ENCODE measurements at places on chromosomes 6 and 20.

DNA sequence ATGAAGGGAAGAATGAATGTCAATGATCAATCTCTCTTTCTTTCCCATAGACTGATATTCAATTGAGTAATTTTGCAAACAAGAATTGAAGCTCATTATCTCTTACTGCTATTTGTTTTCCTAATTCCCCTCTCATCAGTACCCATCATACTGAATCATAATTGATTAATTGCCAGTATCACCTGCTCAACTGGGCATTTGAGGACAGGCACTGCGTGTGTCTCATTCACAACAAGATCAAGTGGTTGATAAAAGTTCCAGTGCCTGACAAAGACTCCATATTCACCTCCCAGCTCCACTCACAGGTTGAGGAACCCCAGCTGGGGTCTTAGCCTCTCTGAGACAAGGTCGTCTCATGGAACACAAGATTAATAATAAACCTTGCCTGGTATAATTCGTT is 67.7 kb downstream of the BCAS1 start:
- DNase-seq, result no peak

DNA sequence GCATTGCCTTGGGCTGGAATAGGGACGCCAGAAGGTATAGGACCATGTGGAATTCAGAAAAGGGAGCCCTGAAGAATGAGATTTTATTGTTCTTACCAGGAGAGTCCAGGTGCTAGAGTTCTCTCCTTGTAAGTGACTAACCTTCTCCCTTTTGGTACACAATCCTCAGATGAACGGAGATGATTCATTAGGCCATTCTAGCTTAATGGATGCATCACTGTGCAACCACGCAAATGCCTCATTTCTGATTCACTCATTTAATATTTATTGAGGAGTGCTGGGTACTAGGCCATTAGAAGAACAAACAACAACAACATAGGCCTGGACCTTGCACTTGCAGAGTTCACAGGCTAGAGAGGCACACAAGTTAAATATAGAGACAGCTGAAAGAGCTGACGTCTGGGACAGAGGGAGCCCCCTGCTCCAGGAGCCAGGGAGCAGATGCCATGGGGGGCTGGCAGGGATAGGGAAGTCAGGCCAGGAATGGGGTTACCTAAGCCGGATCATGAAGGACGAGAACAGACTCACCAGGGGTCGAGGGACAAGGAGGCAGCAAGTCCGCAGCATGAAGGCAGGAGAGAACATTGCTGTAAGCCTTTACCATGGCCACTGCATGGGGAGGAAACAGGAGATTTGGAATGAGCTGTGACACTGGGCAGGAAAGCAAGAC is 179.5 kb upstream of the AKAP12 start:
- DNase-seq, result no peak

GRCh38 chr6:124999105-124999764 is 37.0 kb downstream of the RNF217 start:
- DNase-seq, result no peak

GRCh38 chr6:36383606-36384005 is 3.9 kb downstream of the ETV7 start:
- DNase-seq, result no peak

DNA sequence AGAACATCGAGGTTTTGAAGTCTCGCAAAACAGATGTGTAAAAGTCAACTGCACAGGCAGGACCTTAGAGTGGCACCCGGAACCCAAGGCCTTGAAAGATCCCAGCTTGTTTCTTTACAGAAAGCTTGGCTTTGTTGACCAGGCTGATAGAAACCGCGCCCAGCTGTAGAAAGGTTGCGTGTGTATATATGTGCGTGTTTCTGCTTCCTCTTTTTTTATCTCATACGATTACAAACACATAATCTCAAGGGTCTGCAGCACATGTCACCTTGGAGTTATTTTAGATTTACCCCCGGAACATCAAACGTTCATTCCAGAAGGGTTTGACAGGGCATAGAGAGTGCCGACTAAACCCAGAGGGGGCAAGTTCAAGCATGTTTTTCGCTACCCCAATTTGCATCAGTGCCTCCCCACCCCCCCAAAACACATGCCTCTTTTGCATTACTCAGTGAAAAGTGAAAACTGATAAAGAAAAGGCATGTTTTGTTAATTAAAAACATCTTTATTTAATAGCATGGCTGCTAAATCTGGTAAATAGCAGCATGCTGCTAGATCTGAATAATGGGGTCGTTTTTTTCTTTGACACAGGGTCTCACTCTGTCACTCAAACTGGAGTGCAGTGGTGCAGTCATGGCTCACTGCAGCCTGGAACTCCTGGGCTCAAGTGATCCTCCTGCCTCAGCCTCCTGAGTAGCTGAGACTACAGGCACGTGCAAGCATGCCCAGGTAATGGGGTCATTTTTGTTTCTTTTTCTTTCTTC is 33.2 kb upstream of the NCOA3 start:
- DNase-seq, result no peak

DNA sequence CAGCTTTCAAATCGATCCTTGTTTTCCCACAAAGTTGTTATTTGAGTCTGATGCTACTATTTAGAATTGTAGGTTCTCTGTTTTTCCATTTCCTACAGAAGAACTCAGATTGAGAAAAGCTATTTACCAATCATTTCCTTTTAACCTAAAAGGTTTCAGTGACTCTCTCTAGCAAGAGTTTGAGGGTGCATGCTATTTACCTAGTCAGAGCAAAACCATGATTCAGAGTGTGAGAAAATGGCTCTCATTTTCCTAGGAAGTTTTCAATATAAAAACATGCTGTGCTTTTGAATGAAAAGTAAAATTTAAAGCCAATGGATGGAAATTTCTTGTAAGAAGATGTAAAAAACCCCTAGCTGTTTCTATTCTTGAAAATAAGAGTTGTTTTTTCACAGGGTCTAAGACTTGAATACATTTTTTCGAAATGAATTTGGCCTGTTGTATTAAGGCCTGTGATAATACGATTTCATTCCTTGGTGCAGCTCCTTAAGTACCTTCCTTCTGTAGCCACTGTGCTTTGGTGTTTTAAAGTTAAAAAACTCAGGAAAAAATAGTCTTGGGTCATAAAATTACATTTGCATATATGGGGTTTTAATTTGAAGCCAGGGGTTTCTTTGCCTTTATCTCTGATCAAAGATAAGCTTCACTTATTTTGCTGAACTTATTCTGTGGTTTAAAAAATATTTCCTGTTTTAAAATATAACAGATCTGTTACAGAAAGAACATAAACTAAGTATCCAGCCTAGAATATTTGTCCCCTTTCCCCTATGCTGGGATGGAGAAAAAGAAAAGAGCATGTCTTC is 18.0 kb upstream of the RSPH3 start:
- no peak for DNase-seq

- DNase-seq, result no peak
Observed at GRCh38 chr6:128659276-128659675, 138.9 kb upstream of the PTPRK start.

GRCh38 chr6:170443151-170443662 is 109.9 kb downstream of the PSMB1 start:
- DNase-seq, result no peak

- no peak for DNase-seq
Observed at GRCh38 chr6:136526196-136526930, 23.9 kb downstream of the MAP7 start.

DNA sequence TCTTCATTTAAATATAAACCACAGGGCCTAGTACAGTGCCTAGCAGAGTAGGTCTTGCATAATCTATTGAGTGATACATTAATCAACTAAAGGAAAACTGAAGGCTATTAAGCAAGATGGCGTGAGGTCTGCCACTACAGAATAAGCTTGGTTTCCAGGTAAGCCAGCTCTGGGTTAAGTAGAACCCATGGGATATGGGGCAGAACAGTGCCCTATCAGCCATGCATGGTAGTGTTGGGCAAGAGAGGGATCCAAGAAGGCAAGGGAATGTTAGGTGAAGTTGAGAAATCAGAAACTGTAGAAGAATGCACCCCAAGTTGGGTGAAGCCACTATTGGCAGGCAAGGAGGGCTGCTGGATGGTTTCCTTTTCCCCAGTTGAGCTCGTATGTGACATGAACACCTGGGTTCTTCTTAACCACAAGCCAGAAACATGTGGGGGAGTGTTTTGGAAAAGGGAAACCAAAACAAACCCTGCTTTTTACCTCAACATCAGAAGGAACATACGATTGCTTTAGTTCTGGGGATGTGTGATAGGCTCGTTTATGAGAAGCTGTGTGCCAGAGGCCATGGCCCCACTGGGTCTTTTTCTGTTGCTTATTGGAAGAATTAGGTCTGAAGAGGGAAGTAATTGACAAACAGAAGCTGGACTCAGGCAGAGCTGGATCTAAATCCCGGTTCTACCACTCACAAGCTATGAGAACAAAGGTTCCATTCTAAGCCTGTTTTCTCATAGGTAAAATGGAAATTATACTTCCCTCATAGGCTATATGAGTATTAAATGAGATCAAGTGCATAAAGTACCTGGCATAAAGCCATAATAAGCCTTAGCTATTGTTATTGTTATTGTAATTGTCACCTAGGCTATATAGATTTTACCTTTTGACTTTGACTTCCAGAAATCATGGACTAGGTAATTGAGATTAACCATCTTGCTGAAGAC is 33.5 kb downstream of the NEDD9 start:
- DNase-seq, result no peak

GRCh38 chr20:10984913-10985312 is 311.1 kb upstream of the JAG1 start:
- DNase-seq, result no peak

DNA sequence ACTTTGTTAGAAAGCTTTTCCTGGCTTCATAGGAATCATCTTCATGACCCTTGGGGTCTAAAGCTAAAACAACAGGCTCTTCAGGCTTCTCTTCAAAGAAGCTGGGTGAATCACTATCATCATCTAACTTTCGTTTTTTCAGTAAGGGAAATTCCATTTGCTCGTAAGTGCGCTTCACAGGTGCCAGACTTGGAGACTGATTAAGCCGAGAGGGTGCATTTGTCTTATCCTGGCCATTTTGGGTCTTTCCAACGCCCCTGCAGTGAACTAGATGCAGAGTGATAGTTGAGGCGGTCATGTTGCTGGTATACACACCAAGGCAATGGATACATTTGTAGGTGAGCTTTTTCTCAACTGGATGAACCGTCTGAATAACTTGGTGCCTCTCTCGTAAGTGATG is 38.8 kb downstream of the ADNP start:
- no peak for DNase-seq

GRCh38 chr6:165821754-165822153 is 158.7 kb upstream of the PDE10A start:
- DNase-seq, result no peak

DNA sequence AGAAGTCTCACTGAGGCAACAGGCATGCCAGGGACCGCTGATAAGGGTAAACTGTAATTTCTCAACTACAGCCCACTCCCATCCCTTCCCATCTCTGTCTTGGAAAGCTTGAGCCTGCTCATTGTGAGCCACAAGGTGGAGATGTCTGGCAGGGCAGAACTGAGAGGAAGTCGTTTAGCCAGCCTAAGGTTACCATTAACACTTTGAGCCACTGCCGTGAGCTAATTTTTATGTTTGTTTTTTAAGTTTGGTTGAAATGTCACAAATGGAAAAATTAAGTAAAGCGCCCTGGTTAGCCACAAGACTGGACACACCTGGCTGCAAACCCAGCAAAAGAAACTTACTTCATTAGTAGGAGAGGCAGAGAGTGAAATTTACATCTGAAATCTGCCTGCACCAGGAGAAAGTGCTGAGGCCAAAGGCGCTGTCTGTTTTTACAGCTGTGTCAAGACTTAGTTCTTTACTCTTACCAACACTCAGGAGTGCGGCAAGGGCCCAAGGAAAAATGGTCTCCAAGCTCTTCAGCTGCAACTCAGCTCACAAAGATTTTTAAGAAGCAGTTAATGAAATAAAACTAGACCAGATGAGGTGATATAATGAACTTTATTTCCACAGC is 50.0 kb upstream of the FAM83C start:
- DNase-seq, result no peak

DNA sequence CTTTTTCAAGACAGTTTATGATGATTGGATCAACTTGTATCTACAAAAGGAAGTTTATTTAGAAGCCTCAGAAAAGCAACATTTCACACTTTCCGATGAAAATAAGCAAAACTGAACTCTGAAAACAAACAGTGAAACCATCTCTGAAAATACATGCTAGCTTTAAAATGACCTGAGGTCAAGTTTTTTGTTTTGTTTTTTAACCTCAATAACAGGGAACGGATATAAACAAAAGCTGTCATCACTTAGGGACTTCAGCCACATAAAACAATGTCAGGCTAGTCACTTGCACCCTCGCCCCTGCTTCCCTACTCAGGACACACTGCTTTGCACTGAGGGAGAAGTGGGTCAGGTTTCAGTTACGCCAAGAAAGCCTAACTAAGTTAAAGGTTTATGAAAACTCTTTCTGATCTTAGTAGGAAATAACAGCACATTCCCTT is 11.6 kb downstream of the BACH2 start:
- no peak for DNase-seq

GRCh38 chr6:26021001-26021349 is 58.4 kb downstream of the TRIM38 start:
- DNase-seq, result no peak

GRCh38 chr6:31351033-31351380 is 6.0 kb downstream of the HLA-B start:
- no peak for DNase-seq

DNA sequence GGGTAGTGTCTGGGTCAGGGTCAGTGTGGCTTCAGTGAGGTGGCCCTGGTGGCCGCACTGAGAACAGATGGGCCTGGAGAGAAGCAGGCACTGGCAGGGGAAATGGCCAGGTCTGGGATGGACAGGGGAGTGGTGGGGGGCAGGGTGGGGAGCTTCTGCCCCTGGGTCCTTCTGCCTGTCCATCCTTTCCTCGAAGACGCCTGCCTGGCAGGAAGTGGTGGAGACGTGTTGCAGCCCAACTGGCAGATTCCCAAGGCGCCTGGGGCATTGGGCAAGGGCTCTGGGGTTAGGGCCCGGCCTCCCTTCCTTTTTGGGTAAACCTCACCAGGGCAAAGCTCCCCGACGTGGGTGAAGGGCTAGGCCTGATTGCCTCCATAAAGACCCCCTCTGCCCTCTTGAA is 10.4 kb downstream of the SRC start:
- DNase-seq, result no peak

- no peak for DNase-seq
Observed at GRCh38 chr20:35503841-35504561, 25.5 kb downstream of the C20orf173 start.

- no peak for DNase-seq
Observed at GRCh38 chr6:9403736-9404135, 968.4 kb upstream of the SLC35B3 start.

- DNase-seq, result no peak
Observed at GRCh38 chr6:144606083-144606482, 320.9 kb downstream of the UTRN start.

GRCh38 chr20:33554914-33555420 is 65.1 kb downstream of the CBFA2T2 start:
- DNase-seq, result no peak
